HT1080 (cell line): ENCODE measurements at places on chromosomes 1 and 21. TPM values are rescaled to one million over a fixed set of nuclear protein-coding genes. Genes with fewer than 3 reads are reported as not detected.

DNA sequence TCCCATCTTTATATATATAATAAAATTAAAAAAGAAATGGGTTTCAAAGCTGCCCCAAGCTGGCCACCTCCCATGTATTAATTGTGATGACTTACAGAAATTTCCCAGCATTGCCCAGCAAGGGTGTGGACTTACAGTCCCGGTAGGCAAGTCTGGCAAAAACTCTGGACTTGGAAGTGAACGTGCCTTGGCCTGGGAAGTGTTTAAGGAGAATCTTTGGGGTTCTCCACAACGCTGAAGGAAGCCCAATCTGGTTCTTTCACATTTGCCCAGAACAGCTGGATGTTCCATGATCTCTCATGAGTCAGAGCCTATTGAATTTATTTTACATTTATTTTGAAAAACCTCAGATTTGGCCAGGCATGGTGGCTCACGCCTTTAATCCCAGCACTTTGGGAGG is 98.4 kb upstream of the SLC45A1 start:
- no peak for DNase-seq

DNA sequence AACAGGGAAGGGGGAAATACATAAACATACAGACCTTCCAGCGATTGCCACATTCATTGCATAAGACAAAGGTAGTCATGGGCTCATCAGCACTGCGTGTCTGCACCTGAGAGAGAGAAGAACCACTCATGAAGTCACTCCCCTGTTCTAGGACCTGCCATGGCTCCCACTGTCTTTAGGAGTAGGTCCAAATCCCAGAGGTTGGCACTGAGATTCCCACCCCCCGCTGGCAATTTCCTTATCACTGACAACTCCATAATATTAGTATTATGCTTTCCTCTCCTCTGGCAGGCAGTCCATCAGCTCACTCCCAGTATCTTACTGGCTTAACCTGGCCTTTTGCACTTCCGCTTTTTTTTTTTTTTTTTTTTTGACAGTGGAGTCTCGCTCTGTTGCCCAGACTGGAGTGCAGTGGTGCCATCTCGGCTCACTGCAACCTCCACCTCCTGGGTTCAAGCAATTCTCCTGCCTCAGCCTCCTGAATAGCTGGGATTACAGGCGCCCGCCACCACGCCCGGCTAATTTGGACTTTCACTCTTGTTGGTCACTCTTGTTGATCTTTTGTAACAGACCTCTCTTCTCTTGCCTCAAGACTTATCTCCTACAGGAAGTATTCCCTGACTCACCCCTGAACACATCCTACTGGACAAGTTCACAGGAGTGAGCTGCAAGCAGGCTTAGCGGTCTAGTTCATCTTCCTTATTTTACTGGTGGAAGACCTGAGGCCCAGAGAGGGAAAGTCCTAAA is 14.8 kb upstream of the ZNF436 start:
- DNase-seq: peak; percentile 83

- DNase-seq: no peak
These were observed 126.5 kb upstream of the KCNK1 start for GRCh38 chr1:233487408-233487807.

DNA sequence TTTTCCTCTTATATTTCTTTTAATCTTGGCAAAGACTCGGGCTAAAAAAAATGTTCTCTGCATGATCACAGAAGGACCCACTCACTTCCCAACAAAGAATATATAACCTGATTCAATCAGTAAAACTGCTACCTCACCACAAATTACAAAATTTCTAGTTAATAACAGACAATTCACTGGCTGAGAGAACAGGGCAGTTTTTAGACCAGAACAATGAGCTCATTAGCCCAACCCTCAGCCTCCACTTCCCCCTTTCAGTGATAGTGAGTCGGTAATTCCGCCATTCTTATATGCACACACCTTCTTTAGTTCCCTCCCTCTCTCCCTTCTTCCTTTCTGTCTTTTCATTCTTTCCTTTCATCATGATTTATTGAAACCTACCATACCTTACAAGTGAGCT is 8.9 kb downstream of the SIPA1L2 start:
- DNase-seq: no peak

- DNase-seq: peak; percentile 51
These were observed 29.1 kb upstream of the LRRC8C start for GRCh38 chr1:89603651-89604413.

- DNase-seq: peak; percentile 3
These were observed 3.7 kb upstream of the NEK7 start for GRCh38 chr1:198153103-198153502.

DNA sequence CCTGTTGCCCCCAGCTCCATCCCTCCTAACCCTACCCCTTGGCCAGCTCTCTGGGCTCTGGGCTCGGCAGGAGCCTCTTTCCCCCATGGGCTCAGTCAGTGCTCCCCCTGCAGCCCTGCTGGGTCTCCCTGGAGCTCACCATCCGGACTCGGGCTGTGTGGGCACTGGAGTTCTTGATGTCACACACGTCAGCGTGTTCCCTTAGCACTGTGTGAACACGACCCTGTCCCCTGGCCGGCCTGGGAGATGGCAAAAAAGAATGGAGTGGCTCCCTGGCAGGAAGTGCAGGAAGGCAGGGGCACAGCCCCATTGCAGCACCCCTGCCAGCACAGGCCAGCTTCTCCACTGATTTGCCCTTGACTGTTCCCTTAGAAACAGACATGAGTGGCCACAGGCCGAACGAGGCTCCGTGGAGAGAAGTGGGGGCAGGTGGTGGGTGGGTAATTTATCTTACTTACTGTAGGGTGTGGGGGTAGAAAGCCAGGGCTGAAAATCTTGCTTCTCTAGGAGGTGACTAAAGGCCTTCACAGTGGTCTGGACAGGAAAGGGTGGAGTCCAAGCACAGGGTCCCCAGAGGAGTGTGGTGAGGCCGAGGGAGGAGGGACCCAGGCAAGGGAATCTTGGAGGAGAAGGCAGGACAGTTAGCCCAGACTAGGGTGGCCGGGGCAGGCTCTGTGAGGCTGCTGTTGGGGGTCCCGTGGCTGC is 381.7 kb upstream of the VAMP3 start:
- DNase-seq: peak; percentile 50

DNA sequence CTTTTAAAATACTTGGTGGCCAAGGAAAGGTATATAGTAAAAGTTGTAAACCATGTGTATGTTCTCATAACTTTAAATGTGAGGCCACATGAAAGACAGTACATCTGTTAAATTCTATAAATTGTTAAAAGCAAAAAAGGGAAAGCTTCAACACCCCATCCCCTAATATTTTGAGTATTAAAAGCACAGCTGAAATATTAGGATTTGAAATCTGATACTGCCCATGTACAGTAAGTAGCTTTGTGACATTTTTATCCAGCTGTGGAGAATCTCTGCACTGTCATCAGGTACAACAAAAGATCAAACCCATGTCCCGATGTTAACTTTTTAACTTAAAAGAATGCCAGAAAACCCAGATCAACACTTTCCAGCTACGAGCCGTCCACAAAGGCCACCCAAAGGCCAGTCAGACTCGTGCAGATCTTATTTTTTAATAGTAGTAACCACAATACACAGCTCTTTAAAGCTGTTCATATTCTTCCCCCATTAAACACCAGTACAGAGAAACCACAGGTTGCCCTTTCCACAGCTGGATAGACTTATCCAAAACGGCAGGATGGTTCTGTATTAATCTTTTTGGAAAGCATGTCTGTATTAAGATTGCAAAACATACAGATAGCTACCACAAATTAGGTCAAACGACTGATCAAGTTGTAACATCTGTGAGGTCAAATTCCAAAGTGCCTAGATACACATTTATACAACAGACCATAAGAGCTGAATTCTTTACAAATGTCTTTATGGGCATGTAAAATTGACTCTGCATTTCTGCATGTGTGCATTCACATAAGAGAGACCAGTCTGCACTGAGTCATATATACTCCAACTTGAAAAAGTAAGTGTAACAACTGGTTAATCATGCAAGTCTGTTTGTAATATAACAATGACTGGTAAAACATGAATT is 5.2 kb downstream of the IRF2BP2 start:
- DNase-seq: peak; percentile 38

DNA sequence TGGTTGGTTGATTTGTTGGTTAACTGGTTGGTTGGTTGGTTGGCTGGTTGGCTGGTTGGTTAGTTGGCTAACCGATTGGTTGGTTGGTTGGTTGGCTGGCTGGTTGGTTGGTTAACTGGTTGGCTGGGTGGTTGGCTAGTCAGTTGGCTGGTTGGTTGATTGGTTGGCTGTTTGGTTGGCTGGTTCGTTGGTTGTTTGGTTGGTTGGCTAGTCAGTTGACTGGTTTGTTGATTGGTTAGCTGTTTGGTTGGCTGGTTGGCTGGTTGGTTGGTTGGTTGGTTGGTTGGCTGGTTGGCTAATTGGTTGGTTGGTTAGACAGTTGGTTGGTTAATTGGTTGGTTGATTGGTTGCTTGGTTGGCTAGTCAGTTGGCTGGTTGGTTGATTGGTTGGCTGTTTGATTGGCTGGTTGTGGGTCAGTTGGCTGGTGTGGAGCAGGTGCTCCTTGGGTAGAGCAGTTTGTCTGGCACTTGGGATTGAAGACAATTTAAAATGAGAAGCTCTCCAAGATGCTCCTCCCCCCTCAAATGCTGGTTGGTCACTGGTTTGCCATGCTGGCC is 6.9 kb downstream of the RSPH1 start:
- DNase-seq: no peak

DNA sequence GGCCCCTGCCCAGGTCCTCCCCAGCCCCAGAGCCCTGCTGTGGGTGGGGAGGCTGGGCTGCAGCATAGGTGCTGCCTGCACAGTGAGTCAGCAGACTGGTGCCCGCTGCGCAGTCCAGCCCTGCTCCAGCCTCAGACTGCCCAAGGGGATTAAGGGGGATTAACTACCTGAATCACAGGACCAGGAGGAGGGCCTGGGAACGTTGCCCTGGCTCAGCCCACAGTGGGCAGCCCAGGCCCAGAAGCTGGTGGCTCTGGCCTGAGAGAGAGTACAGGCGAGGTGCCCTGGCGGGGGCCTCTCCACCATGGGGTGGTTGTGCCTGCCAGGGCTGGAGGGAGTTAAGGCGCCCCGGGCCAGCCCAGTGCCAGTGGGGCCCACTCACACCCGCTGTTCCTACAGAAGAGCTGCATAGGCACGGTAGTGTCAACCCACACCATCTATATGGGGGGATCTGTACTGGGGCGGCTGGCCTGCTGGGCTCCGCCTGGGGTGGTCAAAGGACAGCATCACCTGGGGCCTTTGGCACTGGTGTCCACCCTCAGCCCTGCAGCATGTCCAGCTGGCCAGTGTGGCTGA is 2.3 kb downstream of the OBSCN start:
- DNase-seq: peak; percentile 69

DNA sequence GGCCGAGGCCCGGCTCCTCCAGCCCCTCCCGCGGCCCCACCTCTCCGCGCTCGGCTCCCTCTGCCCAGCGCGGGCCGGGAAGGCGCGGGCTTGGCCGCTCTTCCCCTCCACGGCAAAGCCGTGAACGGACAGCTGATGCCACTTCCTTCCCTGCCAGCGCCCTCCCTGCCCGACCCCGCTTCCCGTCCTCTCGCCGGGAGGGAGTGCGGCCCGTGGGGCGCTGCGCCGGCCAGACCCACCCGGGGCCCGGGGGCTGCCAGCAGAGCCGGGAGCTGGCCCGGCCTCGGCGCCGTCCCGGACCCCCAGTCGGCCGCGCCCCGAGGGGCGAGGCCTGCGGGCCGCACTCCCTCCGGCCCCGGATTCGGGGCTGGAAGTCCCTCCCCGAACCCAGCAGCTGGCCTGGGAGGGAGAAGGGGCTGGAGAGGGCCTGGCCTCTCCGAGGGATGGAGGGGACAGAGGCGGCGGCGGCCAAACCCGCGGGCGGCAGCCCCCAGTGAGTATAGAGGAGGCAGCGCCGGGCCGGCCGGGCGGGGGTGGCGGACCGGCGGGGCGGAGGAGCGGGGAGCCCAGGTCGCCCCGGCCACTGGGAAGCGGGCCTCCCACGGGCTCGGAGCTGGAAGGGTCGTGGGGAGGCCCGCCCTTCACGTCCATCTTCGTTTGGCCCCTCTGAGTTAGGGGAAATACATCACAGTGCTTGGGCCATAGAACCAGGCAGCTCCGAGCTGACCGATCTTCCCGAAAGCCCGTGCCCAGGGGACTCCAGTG is at the start of gene KIAA1614:
Gene KIAA1614, plus strand, starts transcription at position 97 of the 765 bp plus-strand sequence. Its CDS starts 347 bp downstream, at position 444.
- DNase-seq: peak; percentile 15

DNA sequence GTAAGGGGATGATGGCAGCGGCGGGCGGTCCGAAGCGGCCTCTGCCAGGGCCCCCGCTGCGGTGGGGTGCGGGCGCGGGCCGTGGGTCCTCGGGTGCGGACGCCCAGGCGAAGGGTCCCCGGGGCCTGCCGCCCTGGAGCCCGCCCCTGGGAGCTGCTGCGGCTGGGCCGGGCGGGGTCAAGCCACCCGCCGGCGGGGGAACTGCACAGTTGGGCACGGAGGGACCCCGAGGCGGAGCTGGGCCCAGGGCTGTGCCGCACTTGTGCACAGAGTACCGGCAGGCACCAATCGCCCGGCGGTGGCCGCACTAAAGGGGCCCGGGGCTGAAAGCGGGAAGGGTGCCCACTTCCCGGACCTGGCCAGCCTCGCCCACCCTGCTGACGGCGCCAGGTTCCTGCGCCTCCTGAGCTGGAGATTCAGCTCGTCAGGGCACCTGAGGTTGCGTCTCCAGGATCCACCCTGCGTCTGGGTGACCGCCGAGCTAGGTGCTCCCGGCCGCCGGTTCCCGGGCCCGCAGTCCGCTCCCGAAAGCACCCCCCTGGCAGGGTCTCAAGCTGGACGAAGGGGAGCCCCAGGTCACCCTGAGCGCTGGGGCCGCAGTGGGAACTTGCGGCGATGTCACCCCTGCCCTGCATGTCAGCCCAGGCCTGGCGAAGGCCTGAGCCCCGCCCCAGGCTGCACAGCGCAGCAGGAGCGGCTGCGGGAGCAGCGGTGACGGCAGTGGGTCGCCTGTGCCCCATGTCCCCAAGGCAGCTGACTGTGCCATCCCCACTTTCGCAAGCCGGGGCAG is 56.7 kb upstream of the ETV3 start:
- no peak for DNase-seq

GRCh38 chr1:44587796-44588460 is 86.4 kb downstream of the TMEM53 start:
- peak; percentile 21 for DNase-seq

DNA sequence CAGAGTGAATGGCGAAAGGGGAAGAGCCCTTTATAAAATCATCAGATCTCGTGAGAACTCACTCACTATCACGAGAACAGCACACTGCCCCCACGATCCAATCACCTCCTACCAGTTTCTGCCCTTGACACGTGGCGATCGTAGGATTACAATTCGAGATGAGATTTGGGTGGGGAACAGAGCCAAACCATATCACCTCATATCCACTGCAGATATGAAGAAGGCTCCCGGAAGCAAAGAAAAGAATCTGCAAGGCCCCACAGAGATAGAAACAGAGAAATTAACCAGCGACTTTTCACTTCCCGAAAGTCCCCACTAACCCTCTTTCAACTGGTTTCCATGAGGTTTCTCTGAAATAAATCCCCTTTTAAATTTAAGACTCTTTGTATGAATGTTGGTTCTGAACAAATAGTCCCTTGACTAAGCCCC is 86.2 kb upstream of the IRF2BP2 start:
- no peak for DNase-seq

The TNFRSF25 gene
- total RNA-seq: 12.9 and 14.7 TPM in 2 replicates

The C2CD2 gene
- 21.5 and 21.7 TPM in 2 replicates for total RNA-seq

The SYT6 gene
- total RNA-seq: not detected in 2 replicates

The HSPA6 gene
- 1.5 and 1.9 TPM in 2 replicates for total RNA-seq

The CYP4A11 gene
- not detected in 2 replicates for total RNA-seq

The OR6P1 gene
- not detected in 2 replicates for total RNA-seq

The CCDC27 gene
- not detected in 2 replicates for total RNA-seq

The CD34 gene
- total RNA-seq: 0.20 TPM in 1 of 2 replicates, not detected in the other
